Transverse colon (tissue), 4 donors: ENCODE measurements at places on chromosomes 1 and 21.

- DNase-seq, result no peak
These were observed 84.0 kb upstream of the USP25 start for GRCh38 chr21:15645830-15646229.

DNA sequence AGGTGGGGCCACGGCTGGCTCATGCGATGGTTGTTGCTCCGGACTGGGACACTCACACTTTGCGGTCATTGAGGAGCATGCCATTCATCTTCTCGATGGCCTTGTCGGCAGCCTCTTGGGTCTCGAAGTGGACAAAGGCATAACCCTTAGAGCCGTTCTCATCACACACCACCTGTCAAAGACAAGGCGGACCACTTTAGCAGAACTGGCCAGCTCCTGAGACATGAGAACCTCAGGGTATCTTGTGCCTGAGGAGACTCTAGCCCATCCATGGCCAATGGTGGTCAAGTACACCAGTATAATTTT, 5.5 kb downstream of the PABPC4 start:
- no peak for DNase-seq

- DNase-seq, result no peak
These were observed 45.4 kb downstream of the SELENOF start for GRCh38 chr1:86868477-86868876.

- DNase-seq, result peak; percentile 26
These were observed 46.7 kb downstream of the LPGAT1 start for GRCh38 chr1:211783897-211784296.

DNA sequence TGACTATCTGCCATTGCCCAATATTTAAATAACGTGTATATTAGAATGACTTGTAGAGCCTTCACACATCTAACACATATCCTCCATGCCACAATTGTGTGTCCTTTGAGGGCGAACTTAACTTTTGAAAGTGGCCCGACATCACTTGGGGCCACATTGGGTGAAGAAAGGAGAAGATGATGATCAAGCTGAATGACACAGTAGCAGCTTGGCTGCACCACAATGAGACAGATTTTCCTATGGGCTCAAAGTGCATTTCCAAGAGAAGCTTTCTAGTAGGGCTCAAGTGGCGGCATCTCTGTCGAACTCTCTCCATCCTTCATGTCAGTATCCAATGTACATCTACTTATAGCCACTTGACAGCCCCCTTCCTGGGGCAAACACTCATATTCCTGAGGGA, 3.7 kb upstream of the BGLAP start:
- no peak for DNase-seq

DNA sequence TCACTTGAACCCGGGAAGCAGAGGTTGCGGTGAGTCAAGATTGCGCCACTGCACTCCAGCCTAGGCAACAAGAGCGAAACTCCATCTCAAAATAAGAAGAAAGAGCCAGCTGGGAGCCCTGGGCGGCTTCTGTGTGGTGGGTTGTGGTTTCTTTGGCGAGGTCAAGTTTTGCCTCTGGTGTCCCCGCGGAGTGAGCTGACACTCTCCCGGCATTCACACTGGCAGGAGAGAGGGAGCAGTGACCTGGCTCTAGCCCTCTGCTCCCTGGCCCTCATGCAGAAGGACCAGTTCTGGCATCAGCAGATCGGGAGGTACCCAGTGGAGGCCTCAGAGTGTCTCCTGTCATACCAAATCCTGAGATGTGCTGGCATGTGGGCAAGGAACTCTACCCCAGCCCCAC, 81.0 kb upstream of the VAMP3 start:
- no peak for DNase-seq

DNA sequence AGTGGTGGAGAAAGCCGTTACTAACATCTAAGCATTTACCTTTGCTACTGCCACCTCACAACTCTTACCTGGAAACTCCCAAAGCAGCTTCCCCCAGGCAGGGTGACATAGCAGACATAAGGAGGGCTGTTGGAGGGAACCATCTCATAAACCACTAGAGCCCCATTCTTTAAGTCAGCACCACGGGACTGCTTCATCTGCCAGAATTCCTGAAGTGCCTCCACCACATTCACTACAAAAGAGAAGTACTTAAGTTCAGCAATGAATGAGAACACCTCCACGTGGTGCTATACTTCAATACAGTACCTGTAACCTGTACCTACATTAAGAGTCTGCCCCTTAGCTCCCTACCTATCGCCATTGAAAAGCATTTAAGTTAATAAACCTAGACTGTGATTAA, 10.3 kb downstream of the LIX1L start:
- DNase-seq, result no peak

- DNase-seq, result no peak
These were observed 55.2 kb downstream of the MRPL37 start for GRCh38 chr1:54255026-54255702.

DNA sequence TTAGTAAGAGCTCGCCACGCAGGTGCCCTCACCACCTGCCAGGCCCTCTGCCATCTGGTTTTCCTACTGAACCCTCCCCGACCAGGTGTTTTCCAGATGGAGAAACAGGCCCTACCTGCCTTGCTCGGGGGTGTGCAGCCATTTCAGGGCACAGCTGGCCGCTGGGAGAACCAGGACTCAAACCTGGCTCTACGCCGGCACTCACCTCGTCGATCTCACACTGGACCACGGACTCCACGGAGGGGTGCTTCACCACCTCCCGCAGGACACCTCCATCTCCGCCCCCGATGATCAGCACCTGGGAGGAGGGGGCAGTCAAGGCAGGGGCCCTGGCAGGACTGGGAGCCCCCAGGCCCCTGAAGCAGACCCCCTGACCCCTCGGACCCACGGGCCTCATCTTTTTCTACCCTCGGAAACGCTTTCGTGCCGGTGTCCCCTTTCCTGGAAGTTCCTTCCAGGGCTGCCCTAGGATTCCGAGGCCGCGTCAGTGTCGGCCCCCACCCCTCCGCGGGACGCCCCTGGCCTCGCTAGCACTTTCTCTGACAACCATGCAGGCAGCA, 1.1 kb downstream of the SRM start:
- DNase-seq, result peak; percentile 31
